ENCODE measurements at places on chromosomes 3 and 15.

DNA sequence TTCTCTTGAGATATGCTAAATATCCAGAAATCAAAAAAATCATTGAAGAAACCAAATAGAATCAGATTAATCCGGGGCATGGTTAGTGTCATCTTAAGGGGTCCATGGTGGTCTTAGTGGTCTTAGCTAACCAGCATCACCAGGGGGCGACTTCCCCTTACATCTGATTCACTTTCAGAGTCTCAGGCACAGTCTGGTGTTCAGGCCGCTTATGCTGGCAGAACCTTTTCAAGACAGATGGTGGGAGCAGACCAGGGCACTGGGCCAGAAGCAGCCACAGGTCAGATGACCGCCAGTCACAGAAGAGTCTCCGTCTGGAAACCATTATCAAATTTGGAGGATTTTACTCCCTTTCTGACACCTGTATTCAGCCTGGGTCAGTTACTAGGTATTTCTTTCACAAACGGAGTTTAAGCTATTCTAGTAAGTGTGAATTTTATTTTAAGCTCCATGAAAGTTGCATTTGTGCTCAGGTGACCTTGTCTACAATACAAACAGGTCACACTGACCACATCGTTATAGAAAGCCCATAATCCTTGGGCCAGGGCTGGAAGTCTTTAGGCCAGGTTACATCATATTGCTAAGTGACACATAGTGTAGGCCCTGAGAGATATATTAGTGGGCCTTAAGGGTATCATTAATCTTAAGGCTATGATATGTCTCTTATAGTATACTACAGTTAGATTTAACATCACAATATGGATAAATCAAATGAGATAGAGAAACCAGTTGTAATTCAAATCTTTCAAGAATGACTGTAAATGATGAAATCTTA lies 365.5 kb downstream of the GBE1 start:
- no peak for DNase-seq

GRCh38 chr15:72939514-72940228 lies 112.6 kb upstream of the NEO1 start:
- DNase-seq = no peak

- no peak for DNase-seq
These were observed 48.5 kb upstream of the PPP2R3A start for GRCh38 chr3:135917076-135917475.

DNA sequence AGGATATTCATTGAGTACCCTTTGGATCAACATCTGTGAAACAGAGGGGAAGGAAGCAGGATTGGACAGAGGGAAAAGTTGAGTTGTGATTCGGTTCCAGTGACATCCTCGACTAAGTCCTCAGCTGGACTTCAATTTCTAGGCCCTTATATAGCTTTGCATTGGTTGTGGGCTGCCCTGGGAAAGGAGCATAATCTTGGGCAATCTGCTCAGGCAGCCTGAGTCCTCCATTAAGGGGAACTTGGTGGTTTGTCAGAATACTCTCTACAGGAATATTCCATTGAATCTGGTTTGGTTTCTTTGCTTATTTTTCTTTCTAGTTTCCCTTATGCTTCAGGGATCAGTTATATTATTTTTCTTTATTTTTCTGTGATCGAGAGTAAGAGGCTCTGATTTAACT lies 94.1 kb downstream of the TCF12 start:
- DNase-seq = no peak

- DNase-seq = no peak
These were observed 323.0 kb downstream of the LPP start for GRCh38 chr3:188476935-188477334.

DNA sequence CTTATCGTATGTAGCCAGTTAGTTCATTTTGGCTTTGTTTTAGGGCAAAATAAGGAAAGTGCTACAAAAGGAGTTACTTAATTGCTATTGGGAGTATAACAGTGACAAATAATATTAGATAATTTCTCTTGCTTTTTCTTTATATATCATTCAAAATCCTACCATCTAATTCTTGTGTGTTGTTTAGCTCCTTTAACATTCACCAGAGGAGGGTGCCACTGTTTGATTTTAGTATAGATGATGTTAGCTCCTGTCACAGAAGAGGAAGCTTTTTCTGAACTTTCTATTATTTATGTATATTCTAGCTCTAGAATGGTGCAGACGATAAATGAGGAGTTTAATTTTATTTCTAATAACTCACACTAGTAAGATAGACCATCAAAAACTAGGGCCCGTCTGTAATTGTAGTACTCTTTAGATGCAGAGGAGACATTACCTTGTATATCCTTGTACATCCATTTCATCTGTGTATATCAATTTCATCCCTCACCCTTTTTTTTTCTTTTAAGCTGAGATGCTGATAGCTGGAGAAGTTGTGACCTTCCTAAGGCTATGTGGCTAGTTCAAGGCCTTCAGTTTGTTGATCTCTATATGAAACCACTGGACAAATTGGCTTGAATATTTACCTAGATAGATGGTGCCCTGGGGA lies 3.0 kb downstream of the PPM1L start:
- no peak for DNase-seq

DNA sequence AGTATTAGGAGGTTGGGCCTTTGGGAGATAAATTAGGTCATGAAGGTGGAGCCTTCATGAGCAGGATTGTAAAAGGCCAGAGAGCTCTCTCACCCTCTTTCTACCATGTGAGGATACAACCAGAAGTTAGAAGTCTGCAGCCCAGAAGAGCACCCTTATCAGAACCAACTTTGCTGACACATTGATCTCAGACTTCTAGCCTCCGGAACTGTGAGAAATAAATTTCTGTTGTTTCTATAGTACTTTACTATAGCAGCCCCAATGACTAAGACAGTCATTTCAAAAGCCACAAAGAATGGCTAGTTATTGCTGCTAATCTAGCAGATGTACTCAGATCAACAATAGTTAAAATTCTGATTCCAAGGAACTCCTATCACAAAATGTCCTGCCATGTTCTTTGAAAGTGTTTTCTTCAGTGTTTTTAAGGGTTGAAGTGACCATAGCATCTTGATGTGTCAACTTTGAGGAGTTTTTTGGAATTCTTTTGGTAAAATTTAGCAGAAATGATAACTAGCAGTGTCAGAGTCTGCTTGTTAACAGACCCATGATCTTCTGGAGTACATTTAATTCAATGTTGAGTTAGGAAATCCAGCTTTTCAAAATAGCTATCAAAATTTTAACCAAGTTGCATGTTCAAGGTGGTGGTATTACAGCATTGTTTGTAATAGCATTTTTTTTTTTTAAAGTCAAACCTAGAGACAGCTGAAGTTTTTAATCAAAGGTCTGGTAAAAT lies 10.3 kb downstream of the DZIP3 start:
- no peak for DNase-seq

DNA sequence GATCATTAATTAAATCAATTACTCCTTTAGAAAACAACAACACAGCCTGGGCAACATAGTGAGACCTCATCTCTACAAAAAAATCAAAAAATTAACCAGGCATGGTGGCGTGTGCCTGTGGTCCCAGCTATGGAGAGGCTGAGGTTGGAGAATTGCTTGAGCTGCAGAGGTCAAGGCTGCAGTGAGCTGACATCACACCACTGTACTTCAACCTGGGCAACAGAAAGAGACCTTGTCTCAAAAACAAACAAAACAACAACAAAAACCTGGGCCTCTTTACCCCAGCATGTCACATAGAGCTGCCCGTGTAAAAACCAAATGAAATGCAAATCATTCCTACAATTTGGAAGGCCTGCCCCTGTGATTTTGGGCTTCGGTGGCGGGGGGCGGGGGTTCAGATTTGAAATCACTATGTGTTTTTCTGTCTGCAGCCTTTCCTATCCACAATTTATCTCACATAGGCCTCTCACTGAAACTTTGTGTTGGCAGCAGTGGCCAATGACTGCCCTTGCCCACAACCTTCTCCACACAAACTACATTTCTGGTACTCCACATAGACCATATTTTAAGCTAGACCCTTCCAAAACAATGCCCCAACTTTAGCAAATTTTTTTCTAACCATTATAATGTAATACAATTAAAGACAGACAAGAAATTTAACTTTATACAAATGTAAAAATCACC lies 6.5 kb downstream of the ADAM10 start:
- no peak for DNase-seq

- DNase-seq = no peak
These were observed 12.3 kb downstream of the MEGF11 start for GRCh38 chr15:66241087-66241907.

- DNase-seq = no peak
These were observed 74.0 kb upstream of the RAD18 start for GRCh38 chr3:9037144-9037711.

GRCh38 chr3:55172913-55173312 lies 245.1 kb upstream of the LRTM1 start:
- no peak for DNase-seq

- no peak for DNase-seq
These were observed 63.4 kb upstream of the CPB1 start for GRCh38 chr3:148763986-148764935.

DNA sequence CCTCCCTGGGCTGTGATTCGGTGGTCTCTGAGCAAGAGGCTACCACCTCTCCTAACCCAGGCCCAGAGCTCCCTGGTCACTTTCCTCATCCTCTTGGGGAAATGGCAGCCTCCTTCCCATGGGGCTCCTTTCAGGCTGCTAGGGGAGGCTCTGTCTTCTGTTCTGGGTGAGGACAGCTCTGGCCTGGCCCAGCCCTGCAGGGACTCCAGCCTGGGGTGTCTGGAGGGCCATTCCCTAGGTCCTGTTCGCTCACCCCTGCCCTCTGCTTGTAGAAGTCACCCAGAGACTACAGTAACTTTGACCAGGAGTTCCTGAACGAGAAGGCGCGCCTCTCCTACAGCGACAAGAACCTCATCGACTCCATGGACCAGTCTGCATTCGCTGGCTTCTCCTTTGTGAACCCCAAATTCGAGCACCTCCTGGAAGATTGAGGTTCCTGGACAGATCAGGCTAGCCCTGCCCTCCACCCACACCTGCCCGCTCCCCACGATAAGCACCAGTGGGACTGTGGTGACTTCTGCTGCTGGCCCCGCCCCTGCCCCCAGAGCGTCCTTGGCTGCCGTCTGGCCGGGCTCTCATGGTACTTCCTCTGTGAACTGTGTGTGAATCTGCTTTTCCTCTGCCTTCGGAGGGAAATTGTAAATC lies 30.9 kb downstream of the PRKCD start:
- no peak for DNase-seq

DNA sequence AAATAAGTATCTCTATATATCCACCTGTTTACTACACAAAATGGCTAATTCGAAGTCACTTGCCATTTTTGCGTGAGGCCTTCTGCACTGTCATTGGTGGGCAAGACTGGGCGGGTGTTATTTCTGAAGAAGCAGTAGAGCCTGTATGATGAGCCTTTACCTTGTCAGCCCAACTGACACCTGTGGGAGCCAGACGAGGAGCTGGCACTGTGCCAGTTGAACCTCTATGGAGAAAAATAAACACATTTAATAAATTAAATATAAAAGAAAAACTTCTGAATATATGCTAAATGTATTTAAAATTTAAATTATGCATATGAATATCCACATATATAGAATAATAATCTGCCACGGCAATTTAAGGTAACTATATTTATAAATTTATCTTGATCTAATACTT lies 109.9 kb downstream of the SCAPER start:
- DNase-seq = no peak

GRCh38 chr3:138399766-138400165 lies 34.6 kb upstream of the ESYT3 start:
- no peak for DNase-seq

DNA sequence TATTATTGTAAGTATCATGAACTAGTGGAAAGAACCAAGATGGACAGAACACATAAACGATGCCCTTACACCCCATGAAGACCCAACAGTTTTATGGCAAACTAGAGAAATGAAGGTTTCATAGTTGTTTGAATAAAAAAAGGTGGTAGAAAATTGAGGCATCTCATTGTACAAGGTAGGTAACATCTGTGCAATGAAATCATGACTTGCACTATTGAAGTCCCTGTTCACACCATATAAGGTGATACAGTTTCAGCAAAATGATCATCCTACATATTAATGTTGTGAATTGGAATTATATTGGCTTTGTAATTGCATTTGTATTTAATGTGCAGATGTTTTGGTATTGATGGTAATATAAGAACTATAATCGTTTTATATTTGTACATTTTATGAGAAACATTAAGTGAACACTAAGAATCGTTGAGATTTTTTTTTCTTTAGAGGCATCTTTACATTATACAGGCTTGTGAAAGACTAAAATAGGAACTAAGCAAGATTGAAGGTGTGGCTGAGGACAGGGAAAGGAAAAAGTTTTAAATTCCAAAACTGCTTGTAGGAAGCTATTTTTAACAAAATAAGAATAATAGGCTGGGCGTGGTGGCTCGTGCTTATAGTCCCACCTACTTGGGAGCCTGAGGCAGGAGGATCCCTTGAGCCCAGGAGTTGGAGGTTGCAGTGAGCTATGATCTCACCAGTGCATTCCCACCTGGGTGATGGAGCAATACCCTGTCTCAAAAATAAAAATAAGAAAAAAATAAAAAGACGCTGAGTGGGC lies 48.5 kb downstream of the CGNL1 start:
- no peak for DNase-seq

DNA sequence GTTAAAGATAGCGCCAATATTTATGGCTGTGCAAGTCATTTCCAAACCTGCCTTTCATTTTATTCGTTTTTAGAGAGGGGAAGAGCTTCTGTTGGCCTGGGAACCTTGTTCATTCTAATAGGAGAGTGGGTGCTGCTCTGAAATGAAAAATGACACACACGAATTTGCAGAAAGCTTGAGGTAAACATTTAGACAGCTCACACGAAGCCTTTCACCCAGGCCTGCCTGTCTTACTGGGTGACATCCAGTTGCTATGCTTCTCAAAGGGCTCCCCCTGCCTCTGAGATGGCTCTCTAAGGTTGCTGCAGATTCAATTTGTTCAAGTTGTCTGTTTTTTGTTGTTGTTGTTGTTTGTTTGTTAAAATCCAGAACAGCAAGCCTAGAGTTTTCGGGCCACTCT lies 18.2 kb downstream of the PEX5L start:
- DNase-seq = no peak

- no peak for DNase-seq
These were observed 39.6 kb downstream of the HGD start for GRCh38 chr3:120642368-120642948.

DNA sequence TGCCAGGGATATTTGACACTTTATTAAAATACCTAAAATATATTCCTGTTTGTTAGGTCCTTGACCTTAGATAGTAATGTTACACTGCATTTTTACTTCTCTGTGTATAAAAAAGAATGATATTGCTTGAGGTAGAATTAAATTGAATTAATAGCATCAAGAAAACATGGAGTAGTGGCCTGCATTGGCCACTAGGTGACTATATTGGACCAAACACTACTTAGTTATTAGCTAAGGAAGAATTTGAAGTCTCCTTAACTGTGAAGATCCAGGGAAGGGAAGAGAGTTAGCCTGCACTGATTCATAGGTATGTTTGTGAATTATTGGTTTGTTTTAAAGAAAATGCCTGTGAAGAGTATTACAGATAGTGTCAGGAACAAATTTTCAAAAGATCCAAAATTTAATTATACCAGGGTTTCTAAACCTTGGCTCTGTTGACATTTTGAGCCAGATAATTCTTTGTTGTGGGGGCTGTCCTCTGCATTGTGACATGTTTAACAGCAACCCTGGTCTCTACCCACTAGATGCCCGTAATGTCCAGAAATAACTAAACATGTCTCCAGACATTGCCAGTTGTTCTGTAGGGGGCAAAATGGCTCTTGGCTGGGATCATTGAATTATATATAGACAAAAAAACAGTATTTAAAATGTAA lies 103.6 kb upstream of the THSD4 start:
- no peak for DNase-seq

All from activated naive CD8-positive, alpha-beta T cell treated with anti-CD3 and anti-CD28 coated beads for 36 hours (primary cell).